Activated naive CD4-positive, alpha-beta T cell treated with anti-CD3 and anti-CD28 coated beads, Interleukin-2, amount 50 U/mL, for 72 hours (primary cell): ENCODE measurements at places on chromosomes 7 and 10. TPM values are rescaled to one million over a fixed set of nuclear protein-coding genes. Genes with fewer than 3 reads are reported as not detected.

Gene C10orf67
- total RNA-seq = 0.23 TPM

GRCh38 chr10:5978230-5978489, 817 bp upstream of the IL15RA start:
- no peak for DNase-seq

GRCh38 chr7:18421297-18422002, 74.1 kb upstream of the HDAC9 start:
- DNase-seq = no peak

Gene OR2A7
- 2.6 TPM for total RNA-seq
